ENCODE measurements at places on chromosomes 11 and 22. TPM values are rescaled to one million over a fixed set of nuclear protein-coding genes. Genes with fewer than 3 reads are reported as not detected.
A peak's percentile ranks its signal among the peaks of the same experiment; 100 is the strongest.

Gene CYTH4
- not detected for total RNA-seq

DNA sequence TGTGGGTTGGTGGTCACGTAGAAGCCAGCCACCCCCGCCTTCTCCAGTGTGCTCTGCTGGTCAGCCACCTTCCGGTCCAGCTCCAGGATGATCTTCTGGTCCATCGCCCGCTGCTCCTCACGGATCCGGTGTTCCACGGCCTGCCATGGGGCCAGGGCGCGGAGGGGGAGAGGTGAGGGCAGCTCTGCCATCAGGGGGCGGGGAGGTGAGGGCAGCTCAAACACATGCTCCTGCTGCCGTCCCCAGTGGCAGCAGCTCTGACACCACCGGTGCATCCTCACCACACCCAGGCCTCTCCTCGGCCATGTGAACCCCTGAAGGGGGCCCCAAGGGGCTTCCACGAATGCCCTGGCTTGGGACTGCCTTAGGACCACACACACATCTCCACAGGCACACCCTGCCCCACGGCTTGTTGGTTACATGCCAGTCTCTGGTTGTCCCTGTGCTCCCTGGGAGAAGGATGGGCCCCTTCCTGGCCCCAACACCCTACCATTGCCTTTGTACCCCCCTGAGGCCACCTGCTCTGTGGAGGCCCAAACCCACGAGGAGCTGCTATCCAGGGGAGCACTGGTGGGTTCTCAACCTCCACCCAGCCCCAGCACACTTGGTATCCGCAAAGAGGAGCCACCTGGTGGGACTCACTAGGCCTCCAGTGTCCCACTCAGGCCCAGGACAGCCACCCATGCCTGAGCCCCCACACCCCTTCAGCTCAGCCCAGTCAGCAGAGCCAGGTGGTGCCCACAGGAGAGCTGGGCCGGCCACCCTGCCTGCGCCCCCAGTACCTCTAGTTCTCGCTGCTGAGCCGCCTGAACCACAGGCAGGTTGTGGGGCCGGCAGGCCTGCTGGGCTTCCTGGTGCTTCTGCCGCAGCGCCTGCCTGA, 4.3 kb downstream of the DGCR6L start:
- DNase-seq: no peak

Gene TRIM22
- total RNA-seq: 167 TPM

DNA sequence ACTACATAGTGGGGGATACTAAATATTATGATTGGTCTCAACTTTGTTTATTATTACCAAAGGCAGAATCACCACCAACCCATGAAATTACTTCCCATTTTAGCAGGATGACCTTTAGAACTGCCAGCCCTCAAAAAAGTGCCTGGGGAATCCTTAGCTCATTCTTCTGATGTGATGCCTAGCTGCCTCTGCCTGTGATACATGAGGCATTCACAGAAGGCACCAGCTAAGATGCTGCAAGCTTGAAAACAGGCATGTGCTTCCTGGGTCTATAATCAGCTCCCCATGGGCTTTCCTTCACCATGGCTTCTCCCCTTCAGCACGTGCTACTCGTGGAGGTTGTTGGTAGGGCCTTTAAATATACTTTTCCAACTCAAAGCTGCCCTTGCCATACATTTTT, 50.4 kb upstream of the ARHGAP20 start:
- DNase-seq: no peak

GRCh38 chr11:43576803-43577521, 103.6 kb upstream of the HSD17B12 start:
- peak; percentile 23 for DNase-seq

Gene C11orf52
- 0.60 TPM for total RNA-seq

Gene GAB2
- 18.2 TPM for total RNA-seq

Gene CNIH2
- total RNA-seq: 12.2 TPM

GRCh38 chr11:2275334-2276279, 5.2 kb upstream of the ASCL2 start:
- no peak for DNase-seq

GRCh38 chr11:91470656-91471055, 754.0 kb upstream of the FAT3 start:
- DNase-seq: no peak

Gene APOL5
- not detected for total RNA-seq

GRCh38 chr11:3808861-3809623, 682 bp downstream of the PGAP2 start:
- DNase-seq: peak; percentile 17

DNA sequence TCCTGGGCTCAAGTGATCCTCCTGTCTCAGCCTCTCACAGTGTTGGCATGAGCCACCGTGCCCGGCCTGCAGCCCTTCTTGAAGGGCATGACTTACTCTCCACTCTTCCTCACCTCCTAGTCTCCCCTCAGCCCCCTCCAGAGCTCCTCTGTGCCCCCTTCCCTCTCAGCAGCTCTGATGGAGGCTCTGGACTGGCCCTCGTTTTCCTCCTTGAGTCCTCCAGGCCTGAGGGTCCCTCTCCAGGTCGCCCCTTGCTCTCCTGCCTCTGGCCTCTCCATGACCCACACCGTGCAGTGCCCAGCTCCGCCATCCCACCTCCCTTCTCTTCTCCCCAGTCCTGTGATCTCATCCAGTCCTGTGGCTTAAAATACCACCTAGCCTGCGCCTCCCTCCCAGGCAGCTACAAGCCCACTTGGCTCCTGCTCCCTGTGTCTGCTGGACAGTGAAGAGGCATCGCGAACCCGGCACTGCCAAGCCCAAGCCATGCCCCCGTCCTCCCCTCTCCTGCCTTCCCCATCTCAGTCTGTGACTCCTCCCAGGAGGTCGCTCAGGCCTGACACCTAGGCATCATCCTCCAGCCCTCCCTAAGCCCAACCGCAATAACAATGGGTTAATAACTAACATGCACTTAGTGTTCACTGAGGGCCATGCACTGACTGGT, 11.9 kb downstream of the KCNJ4 start:
- no peak for DNase-seq

DNA sequence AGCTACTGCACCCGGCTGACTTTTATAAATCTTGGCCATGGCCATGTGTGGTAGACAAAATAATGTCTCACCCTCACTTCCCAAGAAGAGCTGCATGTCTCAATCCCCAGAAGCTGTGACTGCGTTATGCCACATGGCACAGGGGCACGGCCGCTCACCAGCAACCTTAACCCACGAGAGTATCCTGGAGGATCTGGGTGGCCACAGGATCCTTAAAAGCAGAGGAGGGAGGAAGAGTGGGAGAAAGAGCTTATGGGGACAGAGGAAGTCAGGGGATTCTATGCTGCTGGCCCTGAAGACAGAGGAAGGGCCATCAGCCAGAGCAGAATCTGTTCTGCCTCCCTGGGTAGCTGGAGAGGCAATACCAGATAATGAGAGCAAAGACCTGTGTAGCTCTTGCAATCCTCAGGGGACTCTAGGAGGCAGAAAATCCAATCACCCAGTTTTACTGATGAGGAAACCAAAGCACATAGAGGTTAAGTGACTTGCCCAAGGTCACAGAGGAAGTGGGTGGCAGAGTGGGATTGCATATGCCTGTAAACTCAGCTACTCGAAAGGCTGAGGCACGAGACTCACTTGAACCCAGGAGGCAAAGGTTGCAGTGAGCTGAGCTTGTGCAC, 55.3 kb downstream of the CELSR1 start:
- no peak for DNase-seq

Gene MS4A7
- not detected for total RNA-seq

GRCh38 chr11:127994736-127995135, 592.6 kb downstream of the ETS1 start:
- peak; percentile 87 for DNase-seq

Gene MS4A15
- not detected for total RNA-seq

DNA sequence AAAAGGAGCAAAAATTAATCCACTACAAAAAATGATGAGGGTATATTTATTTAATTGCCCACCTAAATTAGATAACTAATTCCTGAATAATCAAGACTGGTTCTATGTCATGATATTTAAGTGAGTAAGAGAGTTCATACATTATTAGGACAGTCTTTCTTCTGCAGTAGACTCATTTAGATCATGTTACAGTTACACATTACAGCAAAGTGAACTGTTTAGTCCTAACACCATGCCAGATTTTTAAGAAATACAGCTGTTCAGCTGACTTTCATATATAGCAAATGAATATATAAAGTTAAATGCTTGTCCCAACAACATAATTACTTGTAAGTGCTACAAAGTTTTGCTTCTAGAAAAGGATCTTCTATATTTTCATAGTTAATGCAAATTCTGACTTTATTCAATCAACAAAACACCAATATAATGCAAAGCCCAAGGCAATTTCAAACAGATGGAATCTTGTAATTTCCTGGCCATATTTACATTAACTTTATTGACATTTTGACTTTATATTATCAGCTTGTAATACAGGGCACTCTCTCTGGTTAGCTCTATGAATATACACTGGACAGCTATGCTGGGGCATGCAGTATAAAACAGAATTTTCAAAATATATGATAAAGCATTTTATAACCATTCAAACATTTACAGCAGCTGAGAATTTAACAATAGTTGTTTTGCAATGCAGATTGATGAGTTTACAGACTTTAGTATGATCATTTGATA, 45.7 kb upstream of the TP53AIP1 start:
- DNase-seq: no peak

DNA sequence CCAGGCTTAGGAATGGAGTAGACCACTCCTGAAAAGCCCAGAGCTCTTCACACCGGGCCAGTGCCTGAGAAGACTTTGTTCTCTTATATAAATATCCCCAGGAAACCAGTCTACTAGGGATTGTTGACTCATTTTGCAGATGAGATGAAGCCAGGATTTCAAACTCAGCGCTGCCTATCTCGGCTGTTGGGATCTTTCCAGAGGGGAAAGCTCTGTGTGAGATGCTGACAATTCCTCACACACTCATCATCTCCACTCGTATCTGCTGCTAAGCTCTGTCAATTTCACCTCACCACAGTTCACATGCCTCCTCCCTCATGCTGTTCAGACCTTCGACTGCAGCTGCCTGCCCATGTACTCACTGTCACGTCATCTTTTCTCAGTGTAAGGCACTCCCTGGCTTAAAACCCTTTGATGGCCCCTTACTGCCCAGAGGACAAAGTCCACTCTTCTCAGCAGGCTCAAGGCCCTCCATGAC, 12.5 kb downstream of the USH1C start:
- peak; percentile 54 for DNase-seq

DNA sequence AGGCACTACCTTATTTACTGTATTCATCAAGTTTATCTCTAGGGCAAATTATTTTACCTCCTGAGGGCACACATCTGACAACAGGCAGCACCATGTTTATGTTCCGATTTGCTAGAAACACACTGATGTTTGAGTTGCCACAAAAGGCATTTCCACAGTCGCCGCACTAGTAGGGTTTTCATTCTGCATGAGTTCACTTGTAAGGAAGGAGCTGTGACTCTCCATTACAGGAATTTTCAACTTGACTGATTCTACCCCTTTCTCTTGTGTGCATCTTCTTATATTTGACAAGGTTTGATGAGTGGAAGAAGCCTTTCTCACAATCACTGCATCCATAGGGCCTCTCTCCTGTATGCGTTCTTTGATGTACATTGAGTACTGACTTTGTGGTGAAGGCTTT, 455.9 kb upstream of the CNTN5 start:
- peak; percentile 6 for DNase-seq

- DNase-seq: no peak
These were observed 84.6 kb downstream of the MYEOV start for GRCh38 chr11:69378303-69379141.

Gene SLC37A4
- total RNA-seq: 11.7 TPM

Gene CHADL
- 0.23 TPM for total RNA-seq

Gene SDHD
- total RNA-seq: 45.2 TPM

Gene RAB38
- 3.2 TPM for total RNA-seq
